Panc1 (cell line): ENCODE measurements at places on chromosomes 5 and 9.

DNA sequence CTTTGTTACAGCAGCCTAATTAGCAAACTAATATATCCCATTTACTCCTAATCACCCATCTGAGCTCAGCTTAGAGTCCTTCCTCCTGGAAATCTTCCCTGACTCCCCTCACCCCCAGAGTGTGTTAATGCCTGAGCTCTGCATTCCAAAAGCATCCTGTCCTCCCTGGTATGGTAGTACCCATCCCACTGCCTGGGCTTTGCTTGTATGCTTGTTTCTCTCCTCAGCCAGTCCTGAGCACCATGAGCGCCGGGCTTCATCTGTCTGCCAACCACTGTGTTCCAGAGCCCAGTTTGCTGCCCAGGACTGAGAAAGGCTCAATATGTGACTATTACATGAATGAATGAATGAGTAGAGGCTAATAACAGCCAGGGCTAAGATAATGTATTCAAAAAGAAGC lies 272.4 kb downstream of the CDK5RAP2 start:
- DNase-seq, result no peak

GRCh38 chr5:122129306-122129705 lies at the start of gene ZNF474:
Gene ZNF474 (plus strand): TSS chr5:122129546. CDS start chr5:122151991, 22,445 bp downstream.
- DNase-seq, result peak; percentile 55

DNA sequence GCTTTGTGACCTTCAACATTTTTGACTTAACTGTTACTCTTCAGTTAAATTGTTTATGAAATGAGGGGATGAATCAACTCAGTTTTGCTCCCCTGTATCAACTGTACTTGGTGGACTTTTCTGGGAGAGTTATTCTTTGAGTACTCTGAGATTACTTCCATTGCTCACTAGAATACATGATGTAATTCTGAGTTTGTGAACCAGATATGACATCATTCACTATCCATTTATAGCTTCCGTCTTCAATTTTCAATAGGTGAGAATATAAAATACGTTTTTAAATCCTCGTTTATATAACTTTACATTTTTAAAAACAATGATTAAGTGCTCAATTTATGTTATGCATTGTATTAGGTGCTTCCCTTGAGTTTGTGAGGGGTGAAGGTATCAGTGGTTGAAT lies 71.0 kb downstream of the XRCC4 start:
- no peak for DNase-seq

DNA sequence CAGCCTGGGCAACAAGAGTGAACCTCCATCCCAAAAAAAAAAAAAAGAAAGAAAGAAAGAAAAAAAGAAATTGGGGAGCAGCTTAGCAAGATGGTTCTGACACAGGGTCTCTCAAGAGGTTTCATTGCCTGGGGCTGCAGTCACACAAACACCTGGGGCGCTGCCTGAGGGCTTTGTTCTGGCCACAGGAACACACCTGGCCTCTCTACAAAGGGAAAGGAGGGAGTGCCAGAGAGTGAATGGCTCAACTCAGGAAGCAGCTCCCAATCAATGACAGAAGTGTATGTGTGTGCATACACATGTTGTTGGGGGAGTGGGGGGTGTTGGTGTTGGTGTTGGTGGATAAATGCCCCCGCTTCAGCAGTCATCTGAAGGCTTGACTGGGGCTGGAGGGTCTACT lies 32.4 kb upstream of the CTNNA1 start:
- no peak for DNase-seq
